ENCODE measurements at places on chromosomes 7 and 10. TPM values are rescaled to one million over a fixed set of nuclear protein-coding genes. Genes with fewer than 3 reads are reported as not detected.

The NYAP1 gene
- under 0.01 TPM for total RNA-seq

The CCDC172 gene
- total RNA-seq, result not detected

The CCDC146 gene
- total RNA-seq, result 1.0 TPM

The RBM28 gene
- total RNA-seq, result 32.5 TPM

The CALN1 gene
- under 0.01 TPM for total RNA-seq

The ECHDC3 gene
- total RNA-seq, result 14.2 TPM

The PHYH gene
- total RNA-seq, result 19.1 TPM

The BMPR1A gene
- 38.5 TPM for total RNA-seq

Measured in melanocyte of skin (primary cell).